ENCODE measurements at places on chromosomes 16 and 17.

- no peak for DNase-seq
Observed at GRCh38 chr17:59620518-59621259, 994 bp downstream of the CLTC start.

- DNase-seq: no peak
Observed at GRCh38 chr17:37605081-37605480, 4.1 kb downstream of the SYNRG start.

DNA sequence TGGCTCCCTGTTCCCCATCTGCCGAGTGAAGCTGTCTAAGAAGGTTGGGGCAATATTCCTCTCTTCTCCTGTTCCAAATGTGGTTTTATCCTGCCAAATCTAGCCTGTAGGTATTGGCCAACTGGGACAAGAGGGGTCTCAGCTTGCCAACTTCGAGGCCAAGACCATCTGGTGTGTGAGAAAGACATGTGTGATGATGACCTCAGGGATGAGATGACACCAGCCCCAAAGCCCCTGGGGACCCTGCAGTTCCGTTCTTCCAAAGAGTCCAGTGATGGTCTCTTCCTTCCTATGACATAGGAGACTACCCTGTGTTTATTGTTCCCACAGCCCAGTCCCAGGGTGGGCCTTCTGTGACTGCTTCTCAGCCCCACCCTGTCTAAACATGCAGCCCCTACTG lies 34.8 kb upstream of the ADAMTS18 start:
- no peak for DNase-seq

DNA sequence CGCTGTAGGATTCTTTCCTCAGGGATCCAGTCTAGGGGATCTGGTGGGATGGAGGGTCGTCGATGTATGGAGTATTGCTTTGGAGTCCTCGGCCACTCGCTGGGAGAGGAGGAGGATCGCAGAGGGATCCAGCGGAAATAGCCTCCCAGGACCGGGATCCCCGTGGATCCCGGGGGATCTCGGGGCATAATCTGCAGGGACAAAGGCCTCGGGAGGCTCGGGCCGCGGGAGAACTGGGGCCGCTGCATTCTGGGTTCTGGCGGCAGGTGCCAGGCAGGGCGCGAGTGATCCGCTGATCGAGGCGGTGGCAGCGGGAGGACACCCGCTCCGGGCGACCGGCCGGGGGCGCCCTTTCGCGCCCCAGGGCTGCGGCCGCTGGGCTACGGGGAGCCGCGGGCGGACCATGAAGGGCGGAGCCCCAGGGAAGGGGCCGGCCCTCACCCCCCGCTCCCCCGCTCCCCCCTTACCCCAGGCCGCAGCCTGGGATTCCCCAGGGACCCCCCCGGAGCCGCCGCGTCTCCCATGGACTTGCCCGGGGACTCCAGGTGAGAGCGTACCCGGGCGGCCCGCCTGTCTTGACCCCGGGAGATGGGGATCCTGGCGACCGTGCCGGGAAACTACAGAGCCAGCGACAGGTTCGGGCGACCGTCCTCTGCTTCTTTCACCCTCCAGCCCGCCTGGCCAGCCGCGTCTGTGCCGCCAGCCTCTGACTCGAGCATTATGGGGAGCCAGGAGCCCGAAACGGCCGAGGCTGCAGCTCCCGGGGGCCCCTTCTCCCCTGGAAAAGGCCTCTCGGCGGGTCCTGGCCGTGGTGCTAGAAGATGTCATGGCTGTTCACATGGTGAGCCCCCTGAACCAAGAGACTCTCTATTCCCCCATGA lies 604 bp downstream of the PRR14 start:
- DNase-seq: no peak

GRCh38 chr17:74840989-74841666 lies 18.6 kb downstream of the GRIN2C start:
- no peak for DNase-seq

GRCh38 chr17:75442168-75443103 lies 14.0 kb upstream of the TMEM94 start:
- no peak for DNase-seq

- DNase-seq: no peak
Observed at GRCh38 chr17:44673893-44674292, 15.7 kb downstream of the CCDC43 start.

DNA sequence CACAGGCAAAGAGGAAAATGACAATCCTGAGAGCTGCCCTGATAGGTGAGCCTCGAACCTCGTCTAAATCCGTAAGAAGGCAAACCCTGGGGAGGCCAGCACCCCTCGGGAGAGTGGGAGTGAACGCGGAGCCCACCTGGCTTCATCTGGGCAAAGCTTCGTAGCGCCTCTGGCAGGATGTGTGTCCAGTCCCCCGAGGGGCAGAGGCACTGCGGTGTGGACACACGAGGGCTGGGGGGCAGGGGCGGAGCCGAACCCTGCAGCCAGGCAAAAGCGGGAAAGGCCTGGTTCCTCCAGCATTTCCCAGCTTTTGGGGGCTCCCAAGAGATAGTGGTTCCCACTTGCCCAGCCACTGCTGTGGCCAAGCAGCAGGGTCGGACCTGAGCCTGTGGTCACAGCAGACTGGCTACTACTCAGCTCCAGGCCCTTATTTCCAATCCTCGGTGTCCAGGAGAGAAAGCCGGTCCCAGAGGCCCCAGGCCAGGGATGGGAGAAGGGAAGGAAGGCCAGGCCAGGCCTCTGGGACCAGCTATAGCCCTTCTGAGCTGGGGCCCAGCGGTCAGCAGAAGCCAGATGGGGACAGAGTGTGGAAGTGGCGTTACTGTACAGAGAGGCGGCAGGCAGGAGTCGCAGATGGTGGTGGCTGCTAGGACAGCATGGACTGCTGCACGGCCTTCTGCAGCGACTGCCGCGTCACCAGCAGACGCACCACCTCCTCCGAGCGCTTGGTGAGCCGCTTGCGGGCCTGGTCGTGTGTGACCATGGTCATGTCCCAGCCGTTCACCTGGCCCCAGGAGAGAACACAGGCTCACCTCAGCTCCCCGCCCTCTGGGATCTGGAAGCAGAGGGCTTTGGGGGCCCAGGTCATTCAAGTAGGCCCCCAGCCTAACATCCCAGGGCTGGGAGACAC lies 5.0 kb downstream of the TAX1BP3 start:
- DNase-seq: no peak

DNA sequence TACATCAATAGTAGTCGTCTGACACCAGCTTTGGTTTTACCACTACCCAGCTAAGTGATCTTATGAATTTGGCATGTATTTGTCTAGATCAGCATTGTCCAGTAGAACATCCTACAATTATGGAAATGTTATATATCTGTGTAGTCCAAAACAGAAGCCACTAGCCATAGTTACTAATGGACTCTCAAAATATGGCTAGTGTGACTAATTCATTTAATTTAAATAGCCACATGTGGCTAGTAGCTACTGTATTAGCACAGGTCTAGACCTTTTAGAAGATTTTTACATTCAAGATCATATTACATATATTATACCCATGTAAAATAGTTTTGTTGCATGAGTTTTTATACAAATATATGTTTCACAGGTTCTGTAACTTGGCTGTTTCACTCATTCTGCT lies 27.0 kb upstream of the NFAT5 start:
- DNase-seq: no peak

GRCh38 chr17:80591788-80592187 lies 47.1 kb downstream of the RPTOR start:
- DNase-seq: no peak

GRCh38 chr17:57385975-57386374 lies 129.7 kb downstream of the MSI2 start:
- DNase-seq: no peak

DNA sequence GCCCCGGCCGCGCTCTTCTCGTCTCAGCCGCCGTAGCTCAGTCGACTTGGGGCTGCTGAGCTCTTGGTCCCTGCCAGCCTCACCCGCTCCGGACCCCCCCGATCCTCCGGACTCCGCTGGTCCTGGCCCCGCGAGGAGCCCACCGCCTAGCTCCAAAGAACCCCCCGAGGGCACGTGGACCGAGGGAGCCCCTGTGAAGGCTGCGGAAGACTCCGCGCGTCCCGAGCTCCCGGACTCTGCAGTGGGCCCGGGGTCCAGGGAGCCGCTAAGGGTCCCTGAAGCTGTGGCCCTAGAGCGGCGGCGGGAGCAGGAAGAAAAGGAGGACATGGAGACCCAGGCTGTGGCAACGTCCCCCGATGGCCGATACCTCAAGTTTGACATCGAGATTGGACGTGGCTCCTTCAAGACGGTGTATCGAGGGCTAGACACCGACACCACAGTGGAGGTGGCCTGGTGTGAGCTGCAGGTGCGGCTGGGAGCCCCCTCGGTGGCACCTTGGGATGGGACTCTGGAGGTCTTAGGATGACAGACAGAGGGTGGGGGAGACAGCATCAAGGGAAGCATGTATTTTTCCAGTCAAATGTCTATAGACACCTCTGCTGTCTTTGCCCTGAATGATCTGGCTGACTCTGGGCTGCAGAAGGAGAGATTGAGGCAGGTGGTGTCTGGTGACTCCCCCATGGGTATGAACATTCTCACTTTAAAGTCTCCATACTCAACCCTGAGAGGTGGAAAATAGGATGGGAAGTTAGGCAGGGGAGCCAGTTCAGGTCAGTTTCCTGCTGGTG lies 635 bp downstream of the WNK4 start:
- no peak for DNase-seq

DNA sequence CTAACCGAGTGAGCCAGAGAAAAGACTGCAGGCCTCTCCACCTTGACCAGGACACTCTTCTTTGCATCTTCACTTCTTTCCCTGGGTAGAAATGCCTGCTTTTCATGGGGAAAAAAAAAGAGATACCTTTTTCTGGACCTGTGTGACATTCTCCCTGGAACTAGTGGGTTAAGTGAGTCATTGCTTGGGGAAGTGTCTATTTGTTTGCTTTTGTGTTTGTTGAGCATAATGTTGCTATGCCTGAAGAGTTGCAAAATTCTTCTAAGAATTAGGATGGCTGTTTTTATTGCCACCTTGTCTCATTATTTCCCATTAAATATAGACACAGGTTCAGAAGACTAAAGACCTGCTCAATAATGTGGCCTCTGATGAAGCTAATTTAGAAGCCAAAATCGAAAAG lies 18.8 kb downstream of the CLUAP1 start:
- DNase-seq: no peak

GRCh38 chr17:79812353-79813258 lies 15.7 kb upstream of the CBX8 start:
- DNase-seq: no peak

- DNase-seq: no peak
Observed at GRCh38 chr17:29592850-29593551, at the start of gene ANKRD13B. Gene ANKRD13B, plus strand, starts transcription at chr17:29593132. Its CDS starts 490 bp downstream, at chr17:29593622.

DNA sequence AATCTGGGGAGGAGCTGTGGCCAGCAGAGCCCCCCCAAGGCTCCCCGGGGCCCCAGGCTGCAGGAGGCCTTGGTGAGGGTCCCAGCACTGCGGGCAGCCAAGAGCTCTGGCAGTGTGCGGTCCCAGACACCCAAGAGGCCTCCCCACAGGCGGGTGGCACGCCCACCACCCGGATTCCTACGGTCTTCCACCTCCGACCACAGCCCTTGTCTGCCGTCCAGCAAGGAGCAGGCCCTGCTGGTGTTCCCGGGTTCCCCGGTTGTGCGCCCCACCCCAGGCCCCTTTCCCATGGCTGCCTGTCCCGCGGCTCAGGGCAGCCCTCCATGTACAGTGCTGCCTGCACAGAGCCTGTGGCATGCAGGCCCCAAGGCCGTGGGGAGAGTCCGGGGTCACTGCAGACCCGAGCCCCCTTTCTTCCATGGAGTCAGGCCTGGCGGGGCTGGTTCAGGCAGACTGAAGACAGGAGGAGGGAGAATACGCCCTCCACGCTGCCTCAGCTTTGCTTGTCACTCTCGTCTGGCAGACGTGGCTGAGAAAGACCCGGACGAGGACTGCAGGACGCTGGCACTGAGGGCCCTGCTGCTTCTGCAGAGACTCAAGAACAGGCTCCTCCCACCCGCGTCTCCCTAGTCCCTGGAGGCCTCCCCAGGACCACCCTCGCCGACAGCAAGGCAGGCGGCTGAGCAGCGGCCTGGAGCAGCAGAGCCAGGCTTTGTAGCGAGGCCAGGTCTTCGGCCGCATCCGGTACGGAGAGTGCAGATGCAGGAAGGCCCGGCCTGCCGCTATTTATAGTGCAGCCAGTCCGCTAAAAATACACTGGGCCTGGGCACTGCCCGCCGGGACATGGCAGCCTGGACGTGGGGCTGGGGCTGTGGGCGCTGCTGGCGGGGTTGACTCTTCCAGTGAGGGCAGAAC lies 16.4 kb downstream of the TELO2 start:
- no peak for DNase-seq

GRCh38 chr16:1222553-1223354 lies 2.3 kb downstream of the TPSG1 start:
- DNase-seq: no peak

DNA sequence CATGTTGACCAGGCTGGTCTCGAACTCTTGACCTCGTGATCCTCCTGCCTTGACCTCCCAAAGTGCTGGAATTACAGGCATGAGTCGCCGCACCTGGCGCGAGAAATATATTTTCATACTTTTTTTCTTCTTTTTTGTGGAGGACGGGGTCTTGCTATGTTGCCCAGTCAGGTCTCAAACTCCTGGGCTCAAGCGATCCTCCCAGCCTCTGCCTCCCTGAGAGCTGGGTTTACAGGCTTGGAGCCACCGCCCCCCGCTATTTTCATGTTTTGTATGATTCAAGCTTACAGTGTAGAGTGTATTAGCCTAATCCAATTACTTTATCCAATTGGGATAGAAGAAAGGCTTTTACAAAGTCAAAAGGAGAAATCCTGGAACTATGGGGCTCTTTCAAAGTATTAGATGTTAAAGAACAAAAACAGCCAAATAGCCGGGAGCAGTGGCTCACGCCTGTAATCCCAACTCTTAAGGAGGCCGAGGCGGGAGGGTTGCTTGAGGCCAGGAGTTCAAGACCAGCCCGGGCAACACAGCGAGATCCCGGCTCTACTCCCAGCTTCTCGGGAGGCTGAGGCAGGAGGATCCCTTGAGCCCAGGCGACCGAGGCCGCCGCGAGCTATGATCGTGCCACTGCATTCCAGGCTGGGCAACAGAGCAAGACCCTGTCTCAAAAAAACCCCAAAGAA lies 1.4 kb upstream of the MAP1LC3B start:
- no peak for DNase-seq

DNA sequence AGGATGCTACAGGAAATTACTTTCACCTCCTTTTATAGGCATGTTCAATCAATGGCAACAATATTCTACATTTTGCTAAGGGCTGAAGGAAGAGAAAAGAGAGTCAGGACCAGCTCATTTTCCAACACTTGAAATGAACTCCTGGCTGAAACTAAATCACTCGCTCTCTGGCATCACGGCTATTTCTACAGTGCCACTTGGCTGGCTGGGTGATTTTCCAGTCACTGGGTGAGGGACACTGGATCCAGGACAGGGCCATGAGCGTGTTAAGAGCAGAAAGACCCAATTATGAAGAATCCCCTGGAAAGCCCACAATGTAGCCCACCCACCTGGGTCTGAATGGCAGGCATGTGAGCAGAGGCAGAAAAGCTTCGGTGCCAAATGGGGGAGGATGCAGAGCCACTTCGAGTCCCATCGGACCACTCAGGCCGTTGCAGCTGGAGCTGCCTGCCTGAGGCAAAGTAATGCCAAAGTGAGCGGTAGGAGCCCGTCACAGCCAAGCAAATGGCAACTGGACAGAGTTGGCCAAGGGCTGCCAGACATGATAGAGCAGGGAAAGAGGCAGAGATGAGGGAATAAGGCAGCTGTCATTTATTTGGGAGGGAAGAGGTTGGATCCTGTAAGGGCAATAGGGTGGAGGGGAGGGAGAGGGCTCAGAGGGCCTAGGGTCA lies 246.2 kb downstream of the STX8 start:
- DNase-seq: no peak
